ENCODE measurements at places on chromosomes 11 and 22. TPM values are rescaled to one million over a fixed set of nuclear protein-coding genes. Genes with fewer than 3 reads are reported as not detected.

DNA sequence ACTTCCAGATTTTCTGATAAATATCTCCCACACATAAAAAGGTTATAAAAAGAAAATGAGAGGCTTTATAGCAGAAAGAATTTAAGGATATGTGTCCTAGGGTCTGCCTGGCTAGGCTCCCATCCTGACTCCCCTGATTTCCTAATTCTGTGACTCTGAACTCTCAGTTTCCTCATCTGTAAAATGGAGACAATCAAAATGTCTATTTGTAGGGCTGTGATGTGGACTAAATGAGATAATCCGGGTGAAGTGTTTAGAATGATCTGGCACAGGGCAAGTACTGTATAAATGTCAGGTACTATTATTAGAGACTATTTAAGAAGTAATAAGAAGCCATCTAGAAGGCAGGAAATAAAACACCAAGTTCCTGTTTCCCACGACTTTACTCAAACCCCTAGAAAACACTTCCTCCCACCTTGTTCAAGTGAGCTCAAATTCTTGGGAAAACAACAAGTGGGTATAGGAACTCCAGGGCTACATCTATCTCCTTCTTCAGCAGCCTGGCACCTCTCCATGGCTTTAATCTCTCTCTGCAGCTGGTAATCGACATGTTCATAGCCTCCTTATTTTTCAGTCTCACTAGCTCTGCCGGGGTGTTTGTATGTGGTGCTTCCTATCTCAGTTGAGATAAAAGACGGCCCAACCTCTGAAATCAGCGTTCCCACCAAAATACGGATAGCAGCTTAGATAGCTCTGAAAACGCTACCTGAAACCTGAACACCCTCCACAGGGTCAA lies 6.7 kb downstream of the ASCC2 start:
- H3K4me3 ChIP-seq, result no peak overlapping the region
- H3K36me3 ChIP-seq, result no peaks in the 10 kb centered on the region
- DNase-seq, result peak; percentile 48
- H3K27me3 ChIP-seq, result no peaks in the 10 kb centered on the region

- no peaks in the 10 kb centered on the region for H3K27me3 ChIP-seq
- H3K27ac ChIP-seq, result no peak overlapping the region
- H3K36me3 ChIP-seq, result no peaks in the 10 kb centered on the region
- DNase-seq, result no peak
- H3K4me1 ChIP-seq, result no peaks in the 10 kb centered on the region
These were observed 179.2 kb upstream of the ZC3H12C start for GRCh38 chr11:109914038-109914437.

Gene GPR83
- 0.94 TPM for total RNA-seq

Gene OR8D4
- 5.6 TPM for total RNA-seq
